ENCODE measurements at places on chromosomes 2 and 18.
A peak's percentile ranks its signal among the peaks of the same experiment; 100 is the strongest.

DNA sequence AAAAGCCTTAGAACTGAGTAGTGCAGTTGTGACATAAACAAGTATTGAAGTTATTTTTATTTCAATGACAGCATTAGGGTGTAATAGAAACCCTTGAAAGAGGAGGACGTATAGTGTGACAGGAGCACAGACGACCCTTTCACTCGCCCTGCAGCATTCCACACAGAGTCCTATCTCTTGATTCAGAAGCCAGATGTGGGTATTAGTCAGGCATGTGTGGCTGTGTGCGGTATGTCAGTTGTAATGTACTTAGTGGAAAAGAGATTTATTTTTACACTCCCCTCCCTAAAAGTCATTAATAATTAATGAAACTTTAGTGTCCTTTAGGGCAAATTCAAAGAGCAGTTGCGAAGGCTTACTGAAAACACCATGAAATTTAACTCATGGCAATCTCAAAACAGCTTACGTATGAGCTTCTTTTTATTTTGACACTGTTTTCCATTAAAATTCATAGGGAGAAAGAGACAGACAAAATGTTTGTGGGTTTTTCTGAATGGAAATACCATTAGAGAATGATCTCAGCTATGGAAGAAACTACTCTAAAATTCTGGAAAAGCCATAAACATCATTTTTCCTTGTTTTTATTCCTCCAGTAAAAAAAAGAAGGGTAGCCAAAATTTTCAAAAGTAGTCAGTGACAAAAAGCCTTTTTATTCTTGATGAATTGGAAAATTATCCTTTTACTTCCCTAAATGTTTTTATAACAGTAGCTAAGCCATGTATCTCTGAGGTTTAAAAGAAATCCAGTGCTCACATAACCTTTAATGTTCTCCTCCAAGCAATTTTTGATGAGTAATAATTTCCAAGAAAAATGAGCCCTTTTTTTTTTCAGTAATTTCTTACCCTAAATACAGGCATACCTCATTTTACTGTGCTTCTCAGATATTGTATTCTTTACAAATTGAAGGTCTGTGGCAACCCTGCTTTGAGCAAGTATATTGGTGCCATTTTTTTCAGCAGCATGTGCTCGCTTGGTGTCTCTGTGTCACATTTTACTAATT lies 84.0 kb upstream of the DSEL start:
- DNase-seq = no peak

DNA sequence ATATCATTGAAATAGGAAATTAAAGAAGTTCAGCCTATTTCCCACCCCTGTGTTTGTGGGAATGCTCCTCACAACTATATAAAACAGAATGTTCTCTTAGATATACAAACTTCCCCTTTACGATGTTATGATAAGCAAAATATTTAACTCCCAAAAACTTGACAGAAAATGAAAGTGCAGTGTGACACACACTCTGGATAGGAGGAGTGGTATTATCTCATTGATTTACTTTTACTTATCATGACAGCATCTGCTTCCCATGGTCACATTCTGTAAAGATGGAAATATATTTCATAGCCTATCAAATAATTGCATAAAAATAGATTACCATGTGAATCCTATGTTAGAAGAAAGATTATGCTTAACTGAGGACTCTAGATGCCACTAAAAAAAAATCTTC lies 96.6 kb upstream of the STK17B start:
- DNase-seq = no peak

GRCh38 chr2:177909962-177910361 lies 162.6 kb downstream of the PDE11A start:
- no peak for DNase-seq

DNA sequence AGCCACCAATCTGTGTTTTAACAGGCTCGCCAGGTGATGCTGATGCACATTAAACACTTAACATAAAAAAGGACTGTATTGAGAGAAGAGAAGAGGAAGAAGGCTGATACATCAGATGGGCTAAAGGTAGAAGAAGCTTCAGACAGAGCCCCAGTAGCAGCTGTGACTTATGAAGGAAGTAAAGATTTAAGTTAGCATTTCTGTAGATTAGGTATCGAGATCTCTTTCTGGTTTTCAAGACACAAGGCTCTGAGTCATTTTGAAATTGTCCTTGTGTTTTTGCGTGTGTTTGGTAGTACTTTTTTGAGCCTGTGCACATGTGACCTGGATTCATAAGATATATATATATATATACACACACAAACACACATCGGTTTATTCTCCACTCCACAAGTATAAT lies 40.6 kb upstream of the GCFC2 start:
- DNase-seq = peak; percentile 11

GRCh38 chr2:64982932-64983331 lies 6.3 kb upstream of the SLC1A4 start:
- DNase-seq = no peak

DNA sequence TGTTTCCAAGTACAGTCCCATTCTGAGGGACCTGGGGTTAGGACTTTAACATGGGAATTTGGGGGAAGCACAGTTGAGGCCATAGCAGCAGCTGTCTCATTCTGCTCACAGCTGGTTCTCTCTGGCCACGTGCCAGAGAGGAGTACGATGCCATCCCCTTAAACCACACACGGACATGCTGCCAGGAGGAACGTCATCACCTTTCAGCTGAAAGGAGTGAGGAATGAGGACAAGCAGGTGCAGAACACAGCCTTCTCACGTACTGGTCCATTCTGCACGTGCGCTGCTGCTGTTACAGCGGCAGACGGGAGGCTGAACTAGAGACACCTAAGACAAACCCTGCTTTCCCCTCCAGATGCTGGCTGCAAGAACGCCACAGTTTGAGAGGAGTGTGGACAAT lies 33.5 kb downstream of the ODC1 start:
- no peak for DNase-seq

DNA sequence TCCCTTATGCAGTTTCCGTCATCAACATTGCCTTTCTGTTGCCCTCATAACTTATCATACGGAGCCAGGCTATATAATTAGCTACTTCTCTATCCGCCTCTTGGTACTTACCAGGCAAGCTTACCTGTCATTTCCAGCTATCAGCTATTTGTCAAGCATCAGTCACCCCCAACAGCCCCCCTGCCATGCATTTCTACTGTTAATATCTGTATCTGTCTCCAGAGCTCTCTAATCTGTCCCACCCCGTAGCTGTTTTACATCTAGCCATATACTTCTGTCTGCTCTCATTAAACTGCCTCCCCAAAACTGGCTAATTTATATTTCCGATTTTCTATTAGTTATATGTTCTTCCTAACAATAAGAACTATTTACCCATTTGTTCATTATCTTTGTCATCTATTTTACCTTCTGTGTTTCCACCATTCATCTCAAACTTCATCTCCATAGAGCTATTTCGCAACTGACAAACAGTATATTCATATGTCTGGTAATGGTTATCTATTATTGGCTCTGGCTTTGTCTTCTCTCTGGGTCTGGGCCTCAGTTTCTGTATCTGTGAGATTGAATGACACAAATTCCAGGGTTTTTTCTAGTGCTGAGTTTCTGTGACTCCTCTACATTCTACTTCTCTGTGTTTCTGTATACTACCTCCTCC lies 9.6 kb downstream of the EMX1 start:
- DNase-seq = no peak

GRCh38 chr2:181844551-181845290 lies 46.8 kb upstream of the ITPRID2 start:
- no peak for DNase-seq

DNA sequence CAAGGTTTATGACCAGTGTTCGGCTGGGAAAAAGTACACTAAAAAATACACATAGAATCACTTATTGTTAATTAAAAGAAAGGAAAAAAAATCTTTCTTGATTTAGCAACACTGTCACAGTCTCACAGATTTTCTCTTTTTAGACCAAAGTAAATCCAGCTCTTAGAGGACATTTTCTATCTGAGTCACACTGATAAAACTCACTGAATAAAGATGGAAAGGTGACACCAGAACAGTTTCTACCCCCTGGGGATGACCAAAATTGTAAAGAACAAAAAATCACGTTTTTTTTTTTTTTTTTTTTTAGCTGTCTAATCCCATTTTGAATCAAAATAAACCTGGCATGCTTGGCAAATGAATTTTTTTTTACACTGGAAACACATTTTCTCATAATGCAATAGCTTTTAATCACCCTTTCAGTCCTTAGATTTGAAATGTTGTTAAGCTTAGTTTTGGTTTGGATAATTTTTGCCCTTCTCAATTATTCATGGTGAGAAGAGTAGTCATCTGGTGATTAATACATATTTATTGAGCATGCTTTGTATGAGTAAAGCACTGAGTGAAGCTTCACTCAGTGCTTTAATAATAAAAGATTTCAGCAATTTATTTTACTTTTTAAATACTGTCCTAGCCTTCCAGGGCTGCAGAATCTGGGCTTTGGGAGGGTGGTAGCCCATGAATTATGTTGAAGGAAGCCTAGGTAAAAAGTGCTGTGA lies 886.3 kb downstream of the SLC4A3 start:
- no peak for DNase-seq

GRCh38 chr2:77232909-77233425 lies 289.2 kb downstream of the LRRTM4 start:
- no peak for DNase-seq

DNA sequence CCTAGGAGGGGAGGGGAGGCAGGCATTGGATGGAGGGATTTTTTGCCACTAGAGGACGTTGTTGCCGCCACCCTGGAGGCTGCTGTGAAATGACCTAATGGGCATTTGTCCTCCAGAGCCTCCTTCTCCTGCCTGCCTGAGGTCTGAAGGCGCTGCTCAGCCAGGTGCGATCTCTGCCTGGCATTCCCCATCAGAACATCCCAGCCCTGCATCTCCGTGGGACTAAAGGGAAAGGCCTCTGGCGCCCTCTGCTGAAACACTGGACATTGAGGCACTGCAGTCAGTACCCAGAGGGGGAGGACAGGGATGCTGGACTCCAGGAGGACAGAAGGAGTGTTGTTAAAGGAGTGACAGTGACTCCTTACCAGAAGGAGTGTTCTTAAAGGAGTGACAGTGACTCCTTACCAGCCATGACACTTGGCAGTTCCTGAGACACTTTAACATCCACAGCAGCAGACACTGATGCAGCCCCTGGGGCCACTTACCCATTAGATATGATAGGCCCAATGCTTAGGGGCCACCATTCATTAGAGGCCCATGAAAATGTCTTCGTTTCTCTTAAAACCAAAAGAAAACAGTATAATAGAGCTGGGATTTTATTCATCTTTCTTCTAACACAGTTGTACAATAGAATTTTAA lies 17.0 kb downstream of the THNSL2 start:
- peak; percentile 20 for DNase-seq

All from activated CD4-positive, alpha-beta T cell treated with anti-CD3 and anti-CD28 coated beads, Interleukin-2, Interleukin-6, amounts not matched to agents 100 ng/mL and 50 ng/mL, durations not matched to agents 16 hours and 8 hours (primary cell).